Amniotic epithelial cell (primary cell): ENCODE measurements at places on chromosomes 2 and 18.

DNA sequence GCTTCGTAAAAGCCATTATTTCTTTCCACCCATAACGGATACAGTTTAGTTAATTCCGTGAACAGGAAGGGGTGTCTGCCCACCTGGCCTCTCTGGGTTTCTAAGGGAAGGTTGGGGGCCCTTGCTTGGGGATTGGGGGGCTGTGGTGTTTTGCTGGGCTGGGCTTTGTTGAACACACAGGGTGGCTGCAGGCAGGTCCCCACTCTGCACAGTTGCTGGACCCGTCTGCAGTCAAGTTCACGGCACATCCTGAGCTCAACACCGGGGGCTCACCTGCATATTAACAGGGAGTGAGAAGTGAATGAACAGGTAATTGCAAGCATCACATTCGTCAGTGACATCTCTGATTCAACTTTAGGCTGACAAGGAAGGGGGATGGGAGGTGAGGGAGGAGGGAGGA, 109.0 kb downstream of the ZNF516 start:
- DNase-seq: no peak

GRCh38 chr2:225037415-225038230, 4.6 kb downstream of the DOCK10 start:
- no peak for DNase-seq

- peak; percentile 88 for DNase-seq
Observed at GRCh38 chr18:7872569-7872968, 305.5 kb downstream of the PTPRM start.

DNA sequence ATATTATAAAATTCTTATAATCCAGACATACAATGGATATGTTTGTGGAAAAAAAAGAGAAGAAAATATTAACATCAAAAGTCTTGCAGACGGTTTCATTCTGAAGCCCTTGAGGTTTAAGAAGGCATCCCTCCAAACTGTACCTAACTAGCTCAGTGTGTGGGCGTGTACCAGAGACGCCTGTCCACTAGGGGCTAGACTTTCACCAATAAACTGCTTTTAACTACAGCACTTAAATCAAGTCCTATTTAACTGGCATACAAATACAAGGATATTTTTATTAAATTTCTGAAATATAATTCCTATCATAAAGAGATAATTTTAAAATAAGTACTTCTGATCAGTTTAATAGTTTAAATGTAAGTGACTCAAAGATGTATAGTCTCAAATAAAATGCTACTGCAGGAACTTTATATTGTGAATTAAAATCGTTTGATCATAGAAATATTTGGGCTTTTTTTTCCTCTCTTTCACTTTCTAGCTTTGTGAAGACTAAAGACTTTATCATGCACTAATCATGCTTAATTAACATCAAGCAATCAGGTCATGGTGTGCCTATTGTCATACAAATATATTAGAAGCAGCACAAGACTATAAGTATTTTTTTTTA, 437.7 kb downstream of the SATB2 start:
- no peak for DNase-seq

- no peak for DNase-seq
Observed at GRCh38 chr2:204003276-204003990, 66.9 kb downstream of the ICOS start.

- DNase-seq: no peak
Observed at GRCh38 chr2:95276244-95276887, 2.1 kb downstream of the PROM2 start.

DNA sequence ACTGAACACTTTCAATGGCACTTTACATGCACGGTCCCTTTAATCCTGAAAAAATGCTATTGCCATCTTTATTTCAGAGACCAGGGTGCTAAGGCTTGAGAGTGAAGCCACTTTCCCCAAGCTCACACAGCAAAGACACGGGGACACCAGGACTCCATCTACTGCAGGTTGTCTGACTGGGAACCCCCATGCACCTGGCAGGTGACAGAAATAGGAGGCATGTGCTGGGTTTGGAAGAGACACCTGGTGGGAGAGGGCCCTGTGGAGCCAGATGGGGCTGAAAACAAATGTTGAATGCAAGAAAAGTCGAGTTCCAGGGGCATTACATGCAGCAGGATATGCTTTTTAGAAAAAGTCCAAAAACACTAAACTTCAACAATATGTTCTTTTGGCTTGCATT, 5.2 kb upstream of the EHD3 start:
- DNase-seq: no peak

GRCh38 chr2:196853301-196854087, 44.3 kb upstream of the C2orf66 start:
- DNase-seq: no peak

- no peak for DNase-seq
Observed at GRCh38 chr2:111936881-111937280, 38.5 kb downstream of the MERTK start.

DNA sequence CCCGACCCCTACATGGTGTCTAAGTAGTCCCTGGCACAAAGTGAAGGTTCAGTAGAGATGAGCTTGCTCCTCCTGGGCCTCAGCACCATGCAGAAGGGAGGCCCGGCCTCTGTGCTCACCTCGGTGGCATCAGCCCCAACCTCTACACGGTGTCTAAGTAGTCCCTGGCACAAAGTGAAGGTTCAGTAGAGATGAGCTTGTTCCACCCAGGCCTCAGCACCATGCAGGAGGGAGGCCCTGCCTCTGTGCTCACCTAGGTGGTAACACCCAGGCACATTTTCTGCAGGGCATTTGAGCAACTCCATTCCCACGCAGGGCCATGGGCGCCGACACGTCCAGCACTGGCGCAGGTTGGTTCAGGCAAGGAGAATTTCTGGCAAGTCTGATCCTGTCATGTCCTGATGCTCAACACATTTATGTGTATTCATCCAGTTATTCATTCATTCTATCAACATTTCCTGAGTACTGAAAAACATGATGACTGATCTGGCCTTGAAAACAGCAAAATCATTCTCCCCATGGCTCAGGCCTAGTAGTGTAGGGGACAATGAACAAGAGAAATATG, 408.2 kb upstream of the MYT1L start:
- no peak for DNase-seq

- no peak for DNase-seq
Observed at GRCh38 chr2:10305254-10305635, 2.5 kb downstream of the HPCAL1 start.

GRCh38 chr2:183614799-183615435, 490.7 kb downstream of the NUP35 start:
- no peak for DNase-seq
